ENCODE measurements at places on chromosomes 11 and 22.

DNA sequence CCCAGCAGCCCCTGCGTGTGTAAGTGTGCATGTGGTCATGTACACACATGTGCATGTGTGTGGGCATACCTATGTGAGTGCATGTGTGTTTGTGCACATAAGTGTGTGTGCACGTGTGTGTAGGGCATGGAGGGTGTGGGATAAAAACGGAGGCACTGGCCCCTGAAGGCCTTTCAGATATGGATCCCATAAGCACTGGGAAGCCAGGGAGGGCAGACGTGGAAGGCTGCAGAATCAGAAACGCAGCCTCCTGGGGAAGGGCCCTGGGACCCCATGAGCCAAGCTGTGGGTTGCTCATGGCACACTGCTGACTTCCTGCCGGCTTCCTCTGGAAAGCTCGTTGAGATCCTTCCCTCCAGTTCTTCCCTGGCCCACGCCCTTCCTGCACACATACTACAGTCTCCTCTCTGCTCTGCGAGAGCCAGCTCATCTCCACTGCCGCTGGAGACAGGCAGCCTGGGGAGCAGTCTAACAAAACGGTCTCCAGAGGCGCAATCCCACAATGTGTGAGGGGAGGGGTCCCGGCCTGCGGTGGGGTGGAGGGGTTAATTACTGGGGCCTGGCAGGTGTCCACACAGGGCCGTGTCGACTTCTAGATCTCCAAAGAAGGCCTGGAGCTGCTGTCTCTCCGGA, 435.2 kb upstream of the B3GAT1 start:
- no peak for DNase-seq

GRCh38 chr22:29702931-29703501, 16.8 kb upstream of the CABP7 start:
- DNase-seq = no peak

GRCh38 chr11:33540946-33541915, 159.4 kb downstream of the C11orf91 start:
- DNase-seq = no peak

- DNase-seq = no peak
Observed at GRCh38 chr11:33182246-33182878, 21.1 kb upstream of the CSTF3 start.

GRCh38 chr11:47524291-47524874, 28.5 kb downstream of the CELF1 start:
- peak; percentile 35 for DNase-seq

DNA sequence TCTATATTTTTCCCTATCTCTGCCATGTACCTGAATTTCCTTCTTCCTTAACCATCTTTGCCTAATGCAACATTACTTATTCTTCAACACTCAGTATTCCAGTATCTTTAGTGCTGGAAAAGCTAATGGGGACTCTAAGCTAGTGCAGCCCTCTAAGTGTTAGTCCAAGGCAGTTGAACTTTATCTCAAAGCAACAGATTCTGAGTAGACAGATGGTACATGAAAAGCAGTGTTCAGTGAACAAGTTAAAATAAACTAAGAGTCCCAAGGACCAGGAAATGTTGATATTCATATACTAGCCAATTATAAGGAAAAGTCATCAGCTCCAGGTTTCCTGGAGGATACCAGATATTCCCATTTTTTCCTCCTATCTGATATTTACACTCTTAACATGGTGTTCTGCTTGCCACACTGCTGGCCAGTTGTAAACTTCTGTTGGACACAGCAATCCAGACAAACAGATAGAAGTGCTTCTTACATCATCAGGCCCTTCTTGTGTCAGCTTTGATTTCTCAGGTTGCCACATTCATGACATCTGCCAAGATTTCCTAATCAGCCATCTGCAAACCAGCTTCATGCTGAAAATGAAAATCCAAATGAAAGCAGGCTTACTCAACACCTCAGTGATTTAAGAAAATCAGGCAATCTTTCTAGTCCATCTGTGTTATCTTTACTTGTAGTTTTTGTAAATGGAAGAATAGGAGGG, 255.9 kb upstream of the POU2AF2 start:
- DNase-seq = no peak

DNA sequence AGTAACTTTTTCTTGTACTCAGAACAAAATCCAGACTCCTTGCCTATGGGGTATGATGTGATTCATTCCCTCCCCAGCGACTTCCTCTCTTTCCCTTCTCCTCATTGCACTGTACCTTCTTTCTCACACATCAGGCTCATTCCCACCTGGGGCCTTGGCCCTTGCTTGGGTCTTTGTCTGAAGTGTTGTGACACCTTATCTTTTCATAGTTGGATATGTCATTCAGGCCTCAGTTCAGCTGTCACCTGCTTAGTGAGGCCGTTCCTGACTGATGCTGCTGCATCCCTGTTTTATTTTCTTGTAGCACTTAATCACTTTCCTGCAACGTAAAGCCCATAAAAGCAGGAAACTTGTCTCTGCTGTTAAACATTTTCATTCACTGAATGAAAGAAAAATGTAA, 39.9 kb downstream of the ZDHHC13 start:
- no peak for DNase-seq

DNA sequence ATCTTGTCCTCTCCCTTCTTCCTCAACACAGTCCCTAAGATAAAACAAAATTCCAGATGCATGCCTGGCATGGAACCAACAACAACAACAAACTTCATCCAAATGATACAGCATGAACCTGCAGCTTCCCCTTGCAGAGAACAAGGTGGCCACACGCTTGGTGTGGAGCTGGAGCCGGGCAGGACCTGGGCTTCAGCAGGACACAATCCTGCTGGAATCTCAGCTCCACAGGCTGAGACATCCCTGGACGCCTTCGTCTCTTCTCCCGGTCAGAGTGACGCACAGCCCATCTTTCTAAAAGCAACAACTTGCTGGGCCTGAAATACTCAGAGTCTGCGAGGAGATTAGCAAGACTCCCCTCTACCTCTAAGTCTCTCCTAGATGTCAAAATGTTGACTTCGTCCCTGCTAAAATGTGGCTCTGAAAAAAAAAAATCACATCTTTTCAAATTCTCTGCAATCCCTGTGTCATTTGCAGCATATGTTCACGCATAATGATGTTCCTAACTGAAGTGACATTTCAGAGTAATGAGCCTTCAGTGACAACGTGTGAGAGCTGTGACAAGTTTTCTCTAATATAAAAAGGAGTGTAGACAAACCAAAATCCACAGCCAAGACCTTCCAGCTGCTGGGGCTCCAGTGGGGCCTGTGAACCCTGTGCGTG, 1232.3 kb downstream of the TBC1D22A start:
- no peak for DNase-seq

DNA sequence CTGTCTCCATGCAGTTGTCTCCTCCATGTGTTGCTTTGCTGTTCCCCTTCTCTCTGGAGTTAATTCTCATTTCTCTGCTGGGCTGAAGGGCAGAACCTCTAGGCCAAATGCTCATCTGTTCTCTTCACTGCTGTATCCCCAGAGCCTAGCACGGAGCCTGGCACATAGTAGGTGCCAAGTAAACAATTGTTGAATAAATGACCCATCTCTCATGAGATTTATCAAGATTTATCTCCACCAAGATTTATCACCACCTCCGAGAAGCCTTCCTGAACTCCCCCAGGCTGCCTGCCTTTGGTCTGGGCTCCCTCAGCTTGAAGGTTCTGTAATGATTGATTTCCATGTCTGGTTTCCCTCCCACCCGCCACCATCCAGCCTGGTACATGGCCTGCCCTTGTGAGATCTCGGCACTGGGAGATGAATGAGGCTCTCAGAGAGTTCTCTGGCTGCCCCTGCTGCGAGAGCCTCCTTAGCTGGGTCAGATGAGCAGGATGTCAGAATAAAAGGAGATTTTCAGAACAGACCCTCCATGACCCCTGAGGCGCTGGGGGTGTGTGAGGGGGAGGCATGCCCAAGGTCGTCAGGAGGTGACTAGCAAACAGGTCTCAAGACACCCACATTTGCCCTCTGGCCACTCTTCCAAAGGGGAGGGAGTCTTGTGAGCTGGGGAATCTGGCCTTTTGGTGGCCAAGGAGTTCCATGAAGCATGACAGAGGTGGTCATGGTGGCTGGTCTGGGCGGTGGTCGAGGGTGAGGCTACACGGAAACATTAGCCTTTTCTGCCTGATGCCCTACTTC, 2.4 kb upstream of the GDPD5 start:
- no peak for DNase-seq

GRCh38 chr11:44275961-44276550, 33.9 kb downstream of the ALX4 start:
- DNase-seq = no peak

DNA sequence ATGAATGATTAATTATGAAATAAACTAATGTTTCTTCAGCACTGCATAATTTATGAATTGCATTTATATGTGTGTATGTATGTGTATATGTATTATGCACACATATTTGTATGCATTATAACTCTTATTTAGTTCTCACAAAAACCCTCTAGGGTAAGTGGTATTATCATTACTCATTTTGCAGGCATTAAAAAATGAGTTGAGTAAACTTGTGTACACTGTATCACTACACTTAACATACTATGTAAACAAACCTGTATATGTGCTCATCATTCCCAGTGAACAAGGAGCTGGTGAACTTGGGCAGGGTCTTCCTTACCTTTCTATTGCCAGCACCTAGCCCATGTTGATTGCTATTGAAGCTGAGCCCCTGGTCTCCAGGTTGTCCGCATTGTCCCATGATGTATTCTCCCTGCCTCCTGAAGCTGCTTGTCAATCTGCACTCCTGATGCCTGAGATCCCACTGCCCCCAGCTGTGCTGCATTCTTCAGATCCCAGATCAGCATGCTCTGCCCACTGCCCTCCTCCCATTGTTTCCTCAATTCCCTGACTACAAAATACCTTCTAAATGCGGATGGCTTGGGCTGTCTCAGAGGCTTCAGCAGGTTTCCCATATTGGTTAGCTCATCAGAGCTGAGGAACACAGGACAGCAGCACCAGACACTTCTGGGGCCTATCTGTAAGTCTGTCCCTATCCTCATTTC, 267.9 kb upstream of the SESN3 start:
- DNase-seq = no peak

DNA sequence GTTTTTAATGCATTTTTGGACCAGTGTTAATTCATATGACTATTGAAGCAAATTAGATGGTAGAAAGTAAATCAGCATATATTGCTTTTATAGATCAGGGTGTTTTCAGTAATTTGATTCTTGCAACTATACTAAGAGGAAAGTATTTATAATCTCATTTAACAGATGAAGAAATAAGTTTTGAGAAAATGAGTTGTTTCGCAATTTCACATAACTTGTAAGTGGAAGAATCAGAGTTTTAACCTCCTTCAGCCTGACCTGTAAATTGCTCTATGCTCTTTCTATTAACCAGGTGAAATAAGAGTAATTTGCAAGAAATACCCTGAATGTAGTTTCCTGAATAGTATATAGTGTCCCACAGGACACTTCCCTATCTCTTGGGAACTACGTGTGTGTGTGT, 1106.8 kb upstream of the RAG2 start:
- DNase-seq = no peak

DNA sequence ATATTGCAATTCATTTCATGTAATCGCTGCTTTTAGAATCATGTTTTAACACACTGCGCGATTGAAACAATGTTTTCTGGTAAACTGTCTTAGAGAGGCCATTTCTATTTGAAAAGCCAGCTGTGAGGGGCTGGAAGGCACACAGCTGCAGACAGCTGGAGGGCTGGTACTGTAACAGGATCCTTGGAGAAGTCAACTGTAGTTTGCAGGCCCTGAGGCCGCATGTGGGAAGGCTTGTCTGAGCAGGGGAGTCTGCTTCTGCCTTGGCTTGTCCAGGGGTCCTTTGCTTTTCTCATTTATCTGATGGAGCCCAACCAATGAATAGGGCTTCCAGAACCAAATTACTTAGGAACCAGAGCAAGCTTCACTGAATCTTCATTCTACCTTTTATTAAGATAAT, 313.5 kb downstream of the BLID start:
- DNase-seq = no peak

DNA sequence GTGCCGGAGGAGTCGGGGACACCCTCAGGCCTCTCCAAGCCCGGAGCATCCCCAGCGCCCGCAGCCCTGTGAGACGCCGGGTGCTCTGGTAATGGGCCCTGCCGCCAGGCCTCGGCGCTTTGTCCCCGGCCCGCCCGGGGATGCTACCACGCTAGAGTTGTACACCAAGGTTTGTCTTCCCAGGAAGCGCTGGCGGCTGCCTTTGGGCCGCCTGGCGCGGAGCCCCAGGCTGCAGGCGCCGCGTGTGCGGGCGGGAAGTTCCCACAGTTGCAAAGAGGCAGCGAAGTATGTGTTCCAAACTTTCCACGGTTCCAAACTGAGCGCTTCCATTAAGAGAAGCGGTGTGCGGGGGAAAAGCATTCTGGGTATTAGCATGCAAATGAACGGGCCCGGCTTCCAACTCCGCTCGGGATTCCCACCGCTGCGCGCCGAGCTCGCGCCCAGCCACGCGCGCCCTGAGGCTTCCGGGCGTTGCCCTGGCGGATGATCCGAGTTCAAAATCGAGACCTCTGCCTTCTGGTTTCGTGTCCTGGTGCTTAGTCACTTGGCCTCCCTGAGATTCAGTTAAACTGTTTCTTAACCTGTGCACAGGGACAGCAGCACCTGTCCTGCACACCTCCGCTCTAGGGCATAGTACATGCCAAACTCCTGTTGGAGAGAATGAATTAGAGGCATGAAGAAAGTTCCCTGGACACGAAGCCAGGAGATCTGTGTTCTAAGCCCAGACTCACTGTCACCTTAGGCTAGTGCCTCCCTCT, 1.3 kb upstream of the PATZ1 start:
- DNase-seq = peak; percentile 40

DNA sequence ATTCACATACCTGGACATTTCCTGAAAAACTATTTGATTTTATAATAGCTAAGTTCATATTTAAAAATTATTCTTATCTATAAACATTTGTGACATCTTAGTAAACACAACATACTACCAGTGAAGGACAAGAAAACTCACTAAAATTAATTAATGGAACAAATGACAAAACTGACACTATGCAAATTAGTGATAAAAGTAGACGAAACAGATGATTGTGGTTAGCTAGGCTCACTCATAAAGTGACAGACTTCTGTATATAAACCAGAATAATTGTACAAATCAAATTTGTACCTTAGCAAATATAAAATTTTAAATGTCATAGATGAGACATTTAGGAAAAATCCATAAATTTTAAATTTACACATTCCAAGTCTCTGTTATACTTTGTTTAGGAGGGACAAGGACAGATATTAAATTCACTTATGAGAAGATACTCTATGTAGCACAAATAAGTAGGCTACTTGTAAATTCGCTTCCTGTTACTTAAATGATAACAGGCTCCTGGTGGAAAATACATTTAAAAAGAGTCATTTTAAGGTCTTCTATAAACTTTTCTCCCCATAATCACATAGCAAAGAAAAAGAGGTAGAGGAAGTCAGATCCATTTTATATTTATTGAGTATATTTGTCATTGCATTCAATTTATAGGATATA, 81.2 kb downstream of the KIF18A start:
- DNase-seq = no peak

GRCh38 chr11:1073851-1074243, 827 bp upstream of the MUC2 start:
- DNase-seq = no peak

Data from CD4-positive, alpha-beta T cell treated with Interleukin-4 for 1 hour (primary cell).